ENCODE measurements at places on chromosomes 6 and 20.

DNA sequence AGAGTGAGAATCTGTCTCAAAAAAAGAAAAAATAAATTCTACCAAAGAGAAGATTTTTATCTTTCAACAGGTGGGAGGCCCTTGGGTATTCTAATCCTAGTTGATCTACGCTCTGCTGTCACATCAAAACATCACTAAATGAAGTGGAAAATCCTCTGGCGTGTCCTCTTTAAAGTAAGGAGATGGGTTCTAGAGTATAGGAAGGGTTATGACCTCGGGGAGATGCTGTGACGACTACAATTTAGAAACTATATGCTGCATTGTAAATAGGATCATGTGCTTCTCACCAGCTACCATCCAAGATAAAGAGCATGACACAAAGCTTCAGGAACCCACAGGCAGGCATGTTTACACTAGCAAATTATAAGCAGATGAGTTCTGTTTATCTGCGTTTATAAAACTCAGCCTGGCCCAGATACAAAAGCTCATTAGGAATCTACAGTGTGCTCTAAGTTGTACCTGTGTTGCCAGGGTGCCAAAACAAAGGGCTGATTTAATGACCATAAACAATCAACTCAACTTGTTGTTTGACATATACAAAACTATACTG is 197.1 kb upstream of the PLN start:
- no peak for DNase-seq

DNA sequence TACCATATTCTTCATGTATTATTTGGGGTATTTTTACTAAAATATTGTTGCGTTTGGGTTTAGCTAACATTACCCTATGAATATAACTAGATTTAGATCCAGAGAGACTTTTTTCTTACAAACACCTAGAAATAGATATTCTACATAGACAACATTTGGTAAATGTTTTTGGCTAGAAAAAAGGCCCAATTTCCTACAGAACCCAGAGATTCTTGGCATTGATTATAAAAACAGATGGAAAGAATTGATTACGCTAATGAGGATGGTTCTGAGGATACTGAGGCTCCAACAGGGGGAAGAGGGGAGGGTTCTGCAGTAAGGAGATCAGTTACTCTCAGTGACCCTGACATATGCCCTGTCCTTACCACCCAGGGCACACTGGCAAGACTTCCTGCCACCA is 123.2 kb downstream of the IPCEF1 start:
- no peak for DNase-seq

DNA sequence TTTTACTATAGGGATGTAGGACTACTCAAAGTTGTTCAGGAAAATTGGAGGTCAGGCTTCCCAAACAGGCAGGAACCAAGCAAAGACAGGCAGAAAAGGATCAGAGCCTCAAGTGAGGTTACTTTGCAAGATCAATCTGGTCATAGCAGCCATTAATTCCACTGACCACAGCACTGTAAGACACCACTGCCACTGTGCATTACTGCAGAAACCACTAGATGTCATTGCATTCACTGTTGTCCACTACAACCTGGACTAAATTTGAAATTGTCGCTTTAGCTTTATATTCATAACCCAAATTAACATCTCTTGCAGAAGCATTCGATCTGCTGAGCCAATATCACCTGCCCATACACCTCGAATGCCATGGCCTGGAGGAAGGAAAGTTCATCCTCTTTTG is 126.9 kb upstream of the UFL1 start:
- no peak for DNase-seq

DNA sequence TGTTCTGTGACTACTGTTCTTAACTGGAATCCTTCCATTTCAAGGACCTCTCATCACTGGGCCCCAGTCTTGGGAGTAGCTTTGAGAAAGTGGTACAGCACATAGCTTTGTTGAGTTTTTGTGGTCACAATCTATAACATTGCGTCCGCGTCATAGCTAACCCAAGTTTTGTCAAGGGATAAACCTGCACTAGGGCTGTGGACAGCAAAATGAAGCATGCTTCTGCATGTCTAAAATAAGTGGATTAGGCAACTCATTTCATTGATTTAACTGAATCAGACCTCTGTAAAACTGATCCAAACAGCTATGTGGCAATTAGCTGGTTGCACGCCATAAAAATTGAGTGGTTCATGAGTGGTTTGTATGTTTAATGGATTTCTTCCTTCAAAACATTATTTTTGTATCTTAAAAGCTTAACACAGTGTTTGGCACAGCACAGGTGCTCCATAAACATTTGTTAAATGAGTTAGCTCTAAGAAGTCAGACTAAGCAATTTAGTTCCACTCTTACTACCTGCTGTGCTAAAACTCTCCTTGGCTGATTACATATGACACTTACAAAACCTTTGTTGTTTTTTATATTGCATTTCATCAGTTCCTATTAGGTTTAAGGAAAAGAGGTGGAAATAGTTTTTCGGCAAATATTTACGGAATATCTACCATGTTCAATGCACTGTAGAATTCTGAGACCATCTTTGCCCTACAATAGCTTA is 160.3 kb upstream of the ATXN1 start:
- no peak for DNase-seq

DNA sequence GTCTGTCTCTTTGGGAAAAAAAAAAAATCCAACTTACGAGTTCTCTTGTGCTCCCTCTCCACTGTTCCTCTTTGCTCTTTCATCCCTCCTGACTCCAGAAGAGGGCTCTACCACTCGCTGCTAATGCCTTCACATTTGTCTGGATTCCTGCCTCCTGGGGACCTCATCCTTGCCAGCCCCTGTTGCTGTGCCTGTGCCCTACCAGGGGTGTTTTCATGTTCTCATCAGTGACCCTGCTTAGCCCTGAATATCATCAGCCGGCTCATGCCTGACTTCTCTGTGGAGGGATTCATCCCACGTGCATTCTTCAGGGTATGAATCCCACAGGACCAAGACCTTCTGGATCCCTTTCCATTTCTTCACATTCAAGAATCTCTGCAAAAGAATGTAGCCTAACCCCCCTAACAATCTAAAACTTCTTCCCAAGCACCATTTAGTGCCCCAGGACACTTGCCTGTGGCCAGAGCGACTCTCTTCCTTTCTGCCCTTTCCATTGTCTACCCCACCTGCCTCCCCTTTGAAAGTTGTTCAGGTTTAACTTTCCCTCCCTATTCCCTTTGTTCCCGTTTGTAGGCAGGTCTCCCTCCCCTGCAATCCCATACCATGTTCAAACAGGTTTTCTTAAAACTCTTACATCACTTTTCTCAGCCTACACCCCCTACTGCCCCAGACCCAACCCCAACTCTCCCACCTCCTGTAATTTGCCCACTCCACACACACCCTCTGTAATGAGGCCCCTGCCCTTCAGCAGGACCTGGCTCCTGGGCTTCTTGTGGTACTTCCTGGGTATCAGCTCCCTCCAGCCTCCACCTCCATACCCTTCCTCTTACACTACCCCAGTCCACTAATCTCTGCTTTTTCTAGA is 50.2 kb downstream of the RREB1 start:
- peak; percentile 80 for DNase-seq

- DNase-seq, result peak; percentile 70
Observed at GRCh38 chr6:149545258-149545753, 537 bp downstream of the PPIL4 start.

DNA sequence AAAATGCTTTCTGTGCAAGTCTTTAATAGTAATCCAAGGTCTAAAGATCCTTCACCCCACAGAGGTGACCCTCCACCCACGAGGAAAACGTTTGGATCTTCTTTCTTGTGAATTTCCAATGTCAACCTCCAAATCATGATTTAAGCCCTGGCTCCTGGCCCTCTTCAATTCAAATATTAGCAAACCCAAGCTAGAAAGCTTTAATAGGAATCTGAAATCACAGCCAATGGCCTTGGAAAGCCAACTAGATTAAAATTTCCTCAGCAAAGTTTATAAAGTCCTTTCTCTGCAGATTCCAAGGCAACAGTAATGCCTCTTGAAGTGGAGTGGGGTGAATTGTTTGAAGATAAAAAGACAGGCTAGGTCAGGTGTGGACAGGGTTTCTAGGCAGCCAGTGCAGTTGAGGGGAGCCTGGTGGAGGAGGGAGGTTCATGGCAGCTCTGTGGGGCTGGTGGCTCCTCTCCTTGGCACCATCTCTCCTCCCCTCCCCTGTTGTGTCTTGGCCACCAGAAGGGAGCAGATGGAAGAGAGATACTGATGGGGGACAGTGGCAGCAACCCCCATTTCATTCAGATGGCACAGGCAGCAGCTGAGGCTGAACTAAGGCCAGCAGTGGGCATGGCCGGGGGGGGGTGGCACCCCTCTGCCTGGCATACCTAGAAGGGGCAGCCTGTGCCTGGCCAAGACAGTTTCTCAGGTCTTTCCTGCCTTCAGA is 12.0 kb upstream of the UQCC2 start:
- no peak for DNase-seq

DNA sequence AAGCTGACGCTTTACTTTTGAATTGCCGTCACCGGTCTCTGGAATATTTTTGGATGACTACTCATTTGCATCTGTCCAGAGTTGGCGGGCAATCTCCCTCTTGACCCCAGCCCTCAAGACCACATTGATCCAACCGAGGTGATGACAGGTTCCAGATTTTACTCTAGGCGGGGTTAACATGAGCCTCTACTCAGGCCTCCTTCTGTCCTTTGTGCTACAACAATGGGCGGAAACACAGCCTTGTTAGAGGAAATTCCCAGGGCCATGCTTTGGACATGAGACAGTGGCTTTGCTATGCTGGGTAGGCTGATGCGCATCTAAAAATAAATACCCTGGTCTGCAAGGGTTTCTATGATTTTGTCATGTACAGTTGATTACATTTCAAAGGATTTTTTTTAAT is 27.0 kb upstream of the ADGRF5 start:
- DNase-seq, result no peak

DNA sequence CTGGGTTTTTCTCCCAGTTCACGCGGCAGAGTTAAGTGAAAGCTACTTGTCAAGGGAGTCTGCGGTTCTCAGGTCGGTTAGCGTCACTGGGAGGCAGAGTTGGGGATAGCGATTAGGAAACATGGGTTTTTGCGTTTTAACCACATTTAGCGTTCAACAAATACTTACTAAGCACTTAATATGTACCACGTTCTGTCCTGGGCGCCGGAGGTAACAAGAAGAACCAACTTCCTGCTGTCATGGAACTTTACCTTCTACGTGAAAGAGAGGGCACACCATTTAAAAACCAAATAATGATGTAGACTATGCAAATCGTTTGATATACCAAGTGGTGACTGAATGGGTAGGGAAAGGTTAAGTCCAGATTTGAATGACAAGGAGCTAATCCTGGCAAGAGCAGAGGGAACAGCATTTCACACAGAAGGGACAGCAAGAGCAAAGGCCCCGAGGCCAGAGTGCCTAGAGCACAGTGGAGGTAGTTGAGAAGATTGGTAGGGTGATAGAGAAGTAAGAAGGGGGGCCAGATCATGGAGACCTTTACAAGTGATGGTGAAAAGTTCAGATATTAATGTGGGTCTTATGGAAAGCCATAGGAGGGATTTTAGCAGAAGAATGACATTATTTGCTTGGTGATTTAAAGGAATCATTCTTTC is 744 bp downstream of the RIOK1 start:
- peak; percentile 25 for DNase-seq

DNA sequence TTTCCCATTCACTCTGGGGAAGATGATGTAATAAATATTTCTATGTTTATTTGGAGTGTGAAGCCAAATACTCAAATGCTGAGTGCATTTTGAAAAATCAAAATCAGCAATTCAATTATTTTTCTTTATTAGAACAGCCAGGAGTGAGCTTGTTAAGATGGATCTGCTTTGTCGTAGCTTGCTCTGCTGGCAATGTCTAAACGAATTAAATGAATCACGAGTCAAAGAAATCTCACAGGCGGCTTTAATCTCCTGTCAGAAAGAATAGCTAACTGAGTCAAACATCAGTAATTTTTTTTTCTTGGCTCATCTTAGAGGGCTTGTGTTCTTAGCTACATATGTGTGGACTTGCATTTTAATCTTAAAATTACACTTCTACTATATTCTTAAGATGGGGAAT is 100.2 kb upstream of the HMGN3 start:
- no peak for DNase-seq

DNA sequence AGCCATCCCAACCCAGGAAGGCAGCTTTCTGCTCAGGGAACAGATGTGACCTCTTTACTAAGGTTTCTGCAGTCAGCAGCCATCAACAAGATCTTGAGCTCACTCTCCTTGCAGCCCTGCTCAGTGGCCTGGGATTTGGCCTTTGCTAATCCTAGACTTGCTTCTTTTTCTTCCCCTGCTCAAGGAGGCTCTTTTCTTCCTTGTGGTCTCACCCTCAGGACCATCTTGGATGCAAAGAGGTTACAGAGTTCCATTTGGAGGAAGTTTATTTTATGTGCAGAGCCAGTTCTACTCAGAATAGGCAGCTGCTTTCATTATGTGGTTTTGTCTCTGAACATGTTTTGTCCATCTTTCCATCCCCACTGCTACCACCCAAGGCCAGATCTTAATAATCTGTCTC is 49.3 kb downstream of the RALY start:
- DNase-seq, result no peak

- DNase-seq, result peak; percentile 1
Observed at GRCh38 chr6:115909923-115910546, 150.7 kb downstream of the FRK start.

- no peak for DNase-seq
Observed at GRCh38 chr6:166580076-166581050, 6.1 kb downstream of the RAMACL start.

DNA sequence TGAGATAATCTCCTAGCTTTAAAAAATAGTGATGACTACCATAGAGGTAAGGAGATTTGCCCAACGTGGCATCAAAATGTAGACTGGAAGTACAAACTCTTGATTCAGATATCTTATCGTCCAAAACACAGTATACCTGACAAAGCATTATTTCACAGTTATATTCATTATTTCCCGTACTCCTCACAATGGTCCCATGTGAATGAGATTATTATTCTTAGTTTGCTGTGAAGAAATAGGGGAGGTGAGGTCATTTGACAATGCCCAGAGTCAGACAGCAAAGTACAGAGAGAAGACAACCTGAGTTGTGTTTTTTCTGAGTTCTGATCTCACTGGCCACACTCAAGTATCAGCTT is 1.2 kb upstream of the TFB1M start:
- DNase-seq, result no peak

DNA sequence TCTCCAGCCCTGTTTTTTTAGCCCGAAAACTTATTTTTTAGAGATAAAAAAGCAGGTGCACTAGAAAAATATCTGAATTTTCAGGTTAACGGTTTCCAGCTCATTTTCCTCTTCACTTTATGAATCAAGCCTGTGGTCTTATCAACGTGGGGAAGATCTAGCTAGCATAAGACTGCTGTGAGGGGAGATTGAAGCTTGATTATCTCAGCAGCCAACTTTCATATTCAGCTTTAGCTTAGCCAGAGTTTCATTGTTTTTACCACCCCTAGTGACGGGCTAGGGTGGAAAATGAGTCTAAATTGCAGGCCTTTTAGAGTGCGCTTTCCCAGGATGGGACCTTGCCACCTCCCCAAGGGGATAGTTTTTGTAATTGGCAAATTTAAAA is 11.9 kb upstream of the RBM38 start:
- no peak for DNase-seq

All from ELF-1 (cell line).